Adrenal gland (tissue), 19 donors: ENCODE measurements at places on chromosomes 12 and 14. TPM values are rescaled to one million over a fixed set of nuclear protein-coding genes. Genes with fewer than 3 reads are reported as not detected.
A peak's percentile ranks its signal among the peaks of the same experiment; 100 is the strongest.

The FLRT2 gene
- 17.8 TPM for total RNA-seq

The ANG gene
- 4.7 TPM for total RNA-seq

The PTMS gene
- total RNA-seq = 258 TPM

The FAM181A gene
- not detected for total RNA-seq

The NGB gene
- total RNA-seq = 4.1 TPM

The CLEC4D gene
- total RNA-seq = not detected

The NEMP1 gene
- total RNA-seq = 12.4 TPM

The TAS2R8 gene
- total RNA-seq = 0.91 TPM

The KRT79 gene
- total RNA-seq = not detected

The CISTR gene
- total RNA-seq = not detected

The ADAMTS20 gene
- not detected for total RNA-seq

The SCNN1A gene
- total RNA-seq = 13.7 TPM

The SERPINA12 gene
- total RNA-seq = not detected

The PPFIA2 gene
- total RNA-seq = 7.4 TPM

DNA sequence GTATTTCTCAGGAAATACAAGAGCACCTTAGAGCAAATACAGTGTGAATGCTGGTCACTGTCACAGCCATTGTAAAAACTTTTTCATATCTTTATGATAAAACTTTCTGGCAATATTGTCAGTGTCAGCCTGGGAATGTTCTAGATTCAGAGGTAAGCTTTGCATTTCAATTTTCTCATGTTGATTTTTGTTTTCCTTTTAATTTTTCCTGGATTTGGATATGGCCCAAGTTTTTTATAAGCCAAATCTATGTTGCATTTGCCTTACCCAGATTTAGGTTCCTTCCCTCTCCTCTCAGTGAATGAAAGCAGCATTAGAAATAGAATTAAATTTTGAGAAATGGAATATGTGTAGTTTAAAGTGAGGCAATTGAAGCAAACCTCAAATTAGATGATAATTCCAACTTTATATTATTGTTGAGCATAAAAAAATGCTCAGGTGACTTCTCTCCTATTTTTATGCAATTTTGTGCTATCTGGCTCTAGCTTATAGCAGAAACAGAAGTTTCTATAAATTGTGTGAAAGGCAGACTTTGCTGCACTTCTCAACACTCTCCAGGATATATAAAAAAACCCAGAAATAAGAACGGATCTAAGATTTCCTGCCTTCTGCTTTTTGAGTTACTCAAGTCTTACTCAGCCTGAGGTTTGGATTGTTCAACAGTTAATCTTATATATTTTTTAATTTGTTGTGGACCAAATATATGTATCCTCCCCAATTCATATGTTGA is 368.2 kb upstream of the PRICKLE1 start:
- DNase-seq = no peak

DNA sequence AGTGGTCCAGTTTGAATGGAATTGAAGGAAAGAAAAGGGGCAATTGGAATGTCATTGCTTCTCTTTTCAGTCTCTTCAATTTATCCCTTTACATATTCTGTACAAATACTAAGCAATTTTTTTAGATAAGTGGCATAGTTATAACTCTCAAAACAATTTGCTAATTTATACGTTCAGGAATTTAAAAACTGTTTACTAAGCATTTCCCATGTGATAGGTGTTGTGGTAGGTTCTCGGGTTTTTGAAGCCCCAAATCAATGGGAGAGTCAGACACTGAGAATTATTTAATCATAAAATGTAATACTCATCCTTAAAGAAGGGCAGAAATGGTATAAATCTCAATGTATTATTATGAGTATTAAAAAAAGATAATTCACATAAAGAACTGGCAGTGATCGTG is 197.1 kb downstream of the CNTN1 start:
- DNase-seq = no peak

DNA sequence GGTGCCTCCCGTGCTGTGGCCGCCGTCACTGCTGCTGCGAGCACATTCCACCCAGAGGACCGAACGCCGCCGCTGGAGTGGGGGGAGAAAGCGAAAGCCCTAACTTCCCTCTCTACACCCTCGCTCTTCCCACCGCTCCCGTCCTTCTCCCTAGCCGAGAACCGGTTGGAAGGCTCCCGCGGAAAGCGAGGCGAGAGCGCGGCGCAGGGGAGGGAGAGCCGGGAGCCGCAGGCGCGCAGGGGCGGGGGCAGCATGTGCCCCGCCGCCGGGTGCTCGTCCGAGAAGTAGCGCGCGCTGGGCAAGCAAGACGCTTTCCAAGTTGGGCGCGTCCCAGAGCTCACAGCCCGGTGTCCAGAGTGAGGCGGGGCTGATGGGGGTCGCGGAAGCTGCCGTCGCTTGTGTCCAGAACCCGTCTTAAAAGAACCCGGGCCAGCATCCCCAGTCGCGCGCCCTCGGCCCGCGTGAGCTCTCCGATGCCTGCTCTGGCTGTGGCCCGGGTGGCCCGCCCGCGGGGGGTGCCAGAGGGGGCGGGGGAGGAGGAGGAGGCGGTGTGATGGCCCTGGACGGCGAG is at the start of gene TRHDE:
Gene TRHDE (plus strand): TSS at position 280 of the 571 bp plus-strand sequence. CDS start 274 bp downstream, at position 554.
- DNase-seq = no peak

DNA sequence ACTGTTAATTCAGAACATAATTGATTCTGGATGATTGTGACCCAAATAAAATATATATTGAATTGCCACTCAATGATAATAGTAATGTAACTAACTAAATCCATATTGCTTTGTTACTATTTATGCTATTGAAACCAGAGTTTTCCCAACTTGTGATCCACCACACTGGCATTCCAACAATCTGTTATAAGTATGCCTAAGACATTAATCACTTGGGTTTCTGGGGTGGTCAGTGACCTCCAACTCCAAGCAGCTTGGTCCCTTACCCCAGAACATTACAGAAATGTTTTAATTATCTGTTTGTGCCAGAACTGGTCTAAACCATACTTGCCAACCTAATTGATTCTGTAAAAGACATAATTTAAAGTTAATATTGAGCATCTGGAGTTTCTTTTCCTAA is 14.6 kb downstream of the CAPS2 start:
- no peak for DNase-seq

DNA sequence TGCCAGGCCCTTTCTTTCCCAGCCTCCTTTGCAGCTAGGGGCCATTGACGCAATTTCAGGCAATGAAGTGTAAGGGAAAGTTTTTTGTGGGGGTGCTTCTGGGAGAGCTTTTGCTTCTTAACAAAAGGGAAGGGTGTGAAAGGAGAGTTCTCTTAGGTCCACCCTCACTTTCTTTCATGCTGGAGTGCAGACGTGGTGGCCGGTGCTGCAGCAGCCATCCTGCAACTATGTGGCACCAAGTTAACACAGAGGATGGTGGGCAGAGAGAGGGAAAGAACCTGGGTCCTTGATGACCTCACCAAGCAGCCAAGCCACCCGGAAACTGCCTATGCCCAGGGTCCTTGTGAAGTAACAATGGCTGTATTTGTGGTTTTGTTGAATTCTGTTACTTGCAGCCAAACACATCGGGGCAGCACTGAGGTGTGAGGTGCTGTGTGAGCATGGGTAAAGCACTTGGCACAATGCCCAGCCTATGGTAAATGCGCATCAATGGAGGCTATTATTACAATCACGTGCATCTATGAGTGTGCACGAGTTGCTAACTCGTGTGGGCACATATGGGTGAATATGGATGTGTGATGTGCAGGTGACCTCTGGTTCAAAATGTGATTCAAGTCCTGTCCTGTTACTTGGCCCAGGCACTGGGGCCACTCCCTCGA is 122.6 kb downstream of the CALM1 start:
- no peak for DNase-seq

GRCh38 chr14:37550511-37550910 is 44.5 kb downstream of the FOXA1 start:
- no peak for DNase-seq

DNA sequence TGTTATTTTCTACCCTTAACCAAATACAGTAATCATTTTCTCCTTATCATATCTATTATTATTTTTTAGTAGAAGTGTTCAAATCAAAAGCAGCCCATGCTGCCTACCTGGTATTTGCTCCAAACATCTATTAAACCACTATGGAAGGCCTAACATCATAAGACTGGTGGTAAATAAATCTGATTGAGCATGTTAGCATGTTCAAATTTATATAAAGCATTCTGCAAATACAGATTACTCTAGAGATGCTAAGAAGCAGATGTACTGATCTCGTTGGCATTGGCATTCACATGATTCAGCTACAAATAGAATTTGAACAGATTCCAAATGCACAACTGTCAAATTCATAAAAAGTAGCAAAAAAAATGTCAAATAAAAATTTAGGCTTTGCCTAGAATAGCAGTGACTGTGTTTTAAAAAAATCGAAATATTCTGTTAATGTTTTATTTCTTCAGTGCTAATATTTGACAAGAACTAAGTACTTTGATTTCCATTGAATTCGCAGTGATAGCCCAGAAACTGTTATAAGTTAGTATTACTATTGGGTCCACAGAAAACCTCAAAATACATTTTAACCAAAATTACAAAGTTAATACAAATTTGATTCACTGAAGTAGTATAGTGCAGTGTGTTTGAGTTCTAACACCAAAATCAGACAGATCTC is 9.4 kb upstream of the OSBPL8 start:
- no peak for DNase-seq

DNA sequence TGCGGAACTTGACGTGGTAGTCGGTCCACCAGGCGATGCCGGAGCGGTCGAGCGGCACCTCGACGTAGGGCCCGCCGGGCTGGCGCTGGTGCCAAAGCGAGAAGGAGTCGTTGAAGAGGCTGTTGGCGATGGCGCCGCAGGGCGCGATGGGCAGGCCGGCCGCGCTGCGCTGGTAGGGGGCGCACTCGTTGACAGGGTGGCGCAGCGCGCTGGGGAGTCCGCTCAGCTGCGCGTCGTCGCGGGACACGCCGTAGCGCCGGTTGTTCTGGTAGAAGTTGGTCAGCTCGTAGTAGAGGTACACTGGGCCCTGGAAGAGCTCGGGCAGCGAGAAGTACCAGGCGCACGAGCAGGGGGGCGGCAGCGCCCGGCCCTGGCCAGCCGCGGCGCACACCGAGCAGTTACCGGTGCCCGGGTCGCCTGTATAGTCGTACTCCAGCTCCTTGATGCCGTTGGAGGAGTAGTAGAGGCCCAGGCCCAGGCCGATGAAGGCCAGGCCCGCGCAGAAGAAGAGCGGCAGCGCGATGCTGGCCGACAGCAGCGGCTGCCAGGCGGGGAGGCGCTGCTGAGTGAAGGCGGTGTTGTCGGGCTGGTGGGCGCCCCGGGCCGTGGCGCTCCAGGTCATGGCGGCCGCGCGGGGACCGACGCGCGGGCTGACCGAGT is 482 bp downstream of the TMEM30B start:
- peak; percentile 62 for DNase-seq

- DNase-seq = no peak
These were observed 34.8 kb upstream of the MMP17 start for GRCh38 chr12:131793243-131794022.

- peak; percentile 91 for DNase-seq
These were observed 1.6 kb upstream of the INF2 start for GRCh38 chr14:104687601-104688504.

DNA sequence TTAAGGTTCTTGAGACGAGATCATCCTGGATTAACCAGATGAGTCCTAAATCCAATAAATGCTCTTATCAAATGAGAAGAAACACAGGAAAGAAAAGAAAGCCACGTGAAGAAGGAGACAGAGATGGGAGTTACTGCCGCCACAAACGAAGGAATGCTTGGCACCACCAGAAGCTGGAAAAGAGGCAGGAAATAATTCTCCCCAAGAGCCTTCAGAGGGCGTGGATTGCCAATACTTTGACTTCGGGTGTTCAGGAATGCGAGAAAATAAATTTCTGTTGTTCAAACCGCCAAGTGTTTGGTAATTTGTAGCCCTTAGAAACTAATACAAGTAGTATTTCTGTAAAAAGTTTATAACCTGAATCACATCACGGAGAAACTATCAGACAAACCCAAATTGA is 31.3 kb downstream of the ABCD2 start:
- DNase-seq = no peak

DNA sequence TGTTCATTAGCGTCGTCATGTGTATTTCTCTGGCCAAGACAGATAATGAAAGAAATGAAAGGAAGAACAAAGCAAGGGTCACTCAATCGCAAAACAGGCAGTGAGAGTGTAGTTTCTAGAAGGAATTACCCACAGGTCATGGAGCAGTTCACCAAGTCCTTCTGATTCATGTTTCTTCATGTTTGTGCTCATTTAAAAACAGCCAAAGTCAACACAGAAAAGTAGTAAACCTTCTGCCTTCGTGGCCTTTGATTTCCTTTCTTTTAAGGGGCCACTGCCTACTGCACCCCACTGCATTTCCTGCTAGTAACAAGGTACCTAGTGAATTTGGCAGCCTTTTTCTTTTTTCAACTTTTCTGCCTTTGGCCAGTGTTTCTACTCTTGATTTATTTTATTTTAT is 75.1 kb downstream of the KCNK13 start:
- no peak for DNase-seq

DNA sequence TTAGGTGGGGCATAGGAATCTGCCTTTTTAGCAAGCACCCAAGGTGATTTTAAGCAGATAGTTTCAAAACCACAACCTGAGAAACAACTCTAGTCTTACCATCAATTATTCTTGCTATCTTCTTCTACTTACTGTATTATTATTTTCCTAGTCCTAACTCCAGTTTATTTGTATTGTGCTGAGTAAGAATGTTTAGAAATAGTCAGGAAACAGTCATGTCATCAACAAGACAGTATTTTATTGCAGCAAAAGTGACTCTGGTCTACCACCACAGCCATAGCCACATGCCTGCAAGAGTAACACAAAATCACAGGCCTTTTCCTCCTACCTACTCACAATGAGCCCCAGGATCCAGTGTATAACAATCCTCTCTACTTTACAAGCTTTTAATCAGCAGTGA is 46.3 kb upstream of the FLRT2 start:
- no peak for DNase-seq

DNA sequence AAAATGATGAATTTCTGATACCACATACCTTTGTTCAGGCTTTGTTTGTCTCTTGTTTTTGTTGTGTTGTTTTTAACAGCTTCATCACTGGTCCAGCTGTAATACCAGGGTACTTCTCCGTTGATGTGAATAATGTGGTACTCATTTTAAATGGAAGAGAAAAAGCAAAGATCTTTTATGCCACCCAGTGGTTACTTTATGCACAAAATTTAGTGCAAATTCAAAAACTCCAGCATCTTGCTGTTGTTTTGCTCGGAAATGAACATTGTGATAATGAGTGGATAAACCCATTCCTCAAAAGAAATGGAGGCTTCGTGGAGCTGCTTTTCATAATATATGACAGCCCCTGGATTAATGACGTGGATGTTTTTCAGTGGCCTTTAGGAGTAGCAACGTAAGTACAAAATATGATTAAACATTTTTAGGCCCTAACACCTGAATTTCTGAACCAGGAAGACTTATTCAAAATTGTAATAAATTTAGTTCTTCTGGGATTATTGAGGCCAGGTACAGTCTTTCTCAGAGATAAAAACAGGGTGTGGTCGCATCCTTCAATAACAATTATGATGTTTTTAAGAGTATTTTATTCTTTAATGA is 22.4 kb downstream of the RXYLT1 start:
- DNase-seq = no peak

GRCh38 chr14:102821252-102821651 is 44.0 kb downstream of the TRAF3 start:
- no peak for DNase-seq

GRCh38 chr12:132741620-132742019 is 20.0 kb downstream of the ANKLE2 start:
- no peak for DNase-seq

GRCh38 chr12:71780237-71780822 is 25.7 kb downstream of the RAB21 start:
- DNase-seq = peak; percentile 29
